Activated CD4-positive, CD25-positive, alpha-beta regulatory T cell (primary cell): ENCODE measurements at places on chromosomes 7 and 10.

DNA sequence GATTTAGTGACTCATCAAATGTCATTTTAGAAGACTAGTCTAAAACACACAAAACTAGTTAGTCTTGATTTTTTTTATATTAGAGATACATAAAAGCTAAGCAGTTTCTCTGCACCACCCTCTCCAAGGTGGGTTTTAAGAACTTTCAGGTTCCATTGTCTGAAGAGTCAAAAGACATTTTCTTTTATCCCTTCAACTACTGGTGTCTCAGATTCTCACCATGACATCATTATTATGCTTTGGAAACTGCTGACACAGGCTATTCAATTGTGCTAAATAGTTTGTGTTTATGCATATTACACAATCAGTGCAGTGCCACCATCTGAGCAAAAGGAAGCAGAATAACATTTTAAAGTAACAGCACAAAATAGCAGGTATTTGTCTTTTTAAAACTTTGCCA is 52.2 kb downstream of the IGF2BP3 start:
- no peak for DNase-seq

GRCh38 chr10:87656431-87657072 is 3.1 kb upstream of the PAPSS2 start:
- DNase-seq, result no peak

DNA sequence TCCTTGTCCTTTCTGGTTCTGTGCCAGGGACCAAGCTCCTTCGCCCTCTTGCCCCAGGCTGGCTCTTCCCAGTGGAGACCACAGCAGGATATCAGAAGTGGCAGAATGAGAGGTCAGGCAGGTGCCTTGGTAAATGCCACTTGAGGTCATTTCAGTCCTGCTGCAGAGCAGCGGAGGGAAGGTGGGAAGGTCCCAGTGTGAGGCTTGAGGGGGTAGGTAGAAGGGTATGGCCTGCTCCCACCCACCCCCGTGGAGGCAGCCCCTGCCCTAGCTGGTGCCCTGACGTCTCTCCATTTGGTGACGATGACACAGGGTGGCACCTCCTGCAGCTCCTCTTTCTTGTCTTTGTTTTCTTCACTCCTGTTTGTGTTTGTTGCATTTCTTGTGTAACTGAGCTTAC is 538.8 kb downstream of the TCERG1L start:
- DNase-seq, result no peak

- DNase-seq, result no peak
These were observed 27.2 kb downstream of the NUDCD3 start for GRCh38 chr7:44463169-44463808.

DNA sequence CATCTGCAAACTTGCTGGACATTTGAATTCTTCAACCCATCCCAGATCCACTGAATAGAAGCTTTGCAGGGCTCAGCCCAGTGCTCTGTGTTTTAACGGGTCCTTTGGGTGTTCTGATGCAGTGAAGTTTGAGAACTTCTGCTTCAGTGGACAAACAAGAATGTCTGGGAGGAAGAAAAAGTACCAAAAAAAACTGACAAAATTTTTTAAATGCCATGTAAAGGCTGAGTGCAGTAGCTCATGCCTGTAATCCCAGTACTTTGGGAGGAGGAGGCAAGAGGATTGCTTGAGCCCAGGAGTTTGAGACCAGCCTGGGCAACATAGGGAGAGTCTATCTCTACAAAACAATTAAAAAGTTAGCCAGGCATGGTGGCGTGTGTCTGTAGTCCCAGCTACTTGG is 51.8 kb upstream of the FRMD4A start:
- DNase-seq, result no peak

DNA sequence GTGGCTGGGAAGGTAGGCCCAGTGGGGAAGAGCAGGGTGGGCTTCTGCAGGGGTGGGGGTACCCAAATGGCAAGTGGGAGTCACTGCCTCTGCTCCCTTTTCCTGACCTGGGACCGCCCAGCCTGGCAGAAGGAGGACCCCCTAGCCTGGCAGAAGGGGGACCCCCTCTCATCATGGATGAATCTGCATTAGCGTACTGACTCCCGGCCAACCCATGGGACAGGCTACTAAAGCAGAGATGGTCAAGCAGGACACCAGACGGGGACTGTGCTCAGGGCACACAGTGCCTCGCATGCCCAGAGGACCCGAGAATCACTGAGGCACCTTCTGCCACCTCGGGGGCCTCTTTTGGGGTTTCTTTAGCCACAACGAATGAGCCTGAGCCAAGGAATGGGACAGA is 577.5 kb downstream of the GLRX3 start:
- DNase-seq, result no peak

GRCh38 chr10:105253515-105254212 is 612.6 kb downstream of the SORCS3 start:
- no peak for DNase-seq

DNA sequence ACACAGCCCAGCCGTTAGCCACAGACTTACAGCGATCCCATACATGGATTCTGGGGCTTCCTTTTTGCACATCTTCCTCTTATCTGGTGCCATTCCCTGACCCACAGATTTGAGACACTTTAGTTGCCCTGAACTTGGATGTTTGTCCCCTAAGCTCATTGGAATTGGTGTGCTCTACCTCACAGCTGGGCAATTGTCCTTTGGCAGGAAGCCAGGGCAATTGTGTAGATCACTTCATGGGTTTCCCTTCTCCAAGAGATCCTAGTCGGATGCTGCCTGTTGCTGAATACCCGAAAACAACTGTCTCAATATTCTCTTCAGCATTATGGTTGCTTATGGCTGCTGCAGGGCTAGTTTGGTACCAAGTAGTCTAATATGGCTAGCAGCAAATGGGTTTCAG is 470.7 kb upstream of the MKI67 start:
- no peak for DNase-seq

DNA sequence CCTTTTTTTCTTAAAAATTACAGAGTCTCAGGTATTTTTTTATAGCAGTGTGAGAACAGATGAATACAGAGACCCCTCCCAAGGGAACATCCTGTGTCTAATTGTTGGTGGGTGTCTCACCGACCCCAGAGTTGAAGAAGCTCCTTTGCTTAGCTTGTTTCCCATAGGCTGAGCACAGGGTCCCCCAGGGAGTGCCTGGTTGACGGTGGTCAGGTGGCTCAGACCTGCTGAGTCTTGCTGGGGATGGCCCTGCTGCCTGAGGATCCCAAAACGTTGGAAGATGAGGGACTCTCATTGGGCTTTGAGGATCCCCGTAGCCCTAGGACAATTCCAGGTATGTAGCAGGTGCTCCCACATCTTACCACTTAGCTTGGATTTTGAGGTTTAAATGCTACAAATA is 19.5 kb downstream of the SCART1 start:
- DNase-seq, result no peak

DNA sequence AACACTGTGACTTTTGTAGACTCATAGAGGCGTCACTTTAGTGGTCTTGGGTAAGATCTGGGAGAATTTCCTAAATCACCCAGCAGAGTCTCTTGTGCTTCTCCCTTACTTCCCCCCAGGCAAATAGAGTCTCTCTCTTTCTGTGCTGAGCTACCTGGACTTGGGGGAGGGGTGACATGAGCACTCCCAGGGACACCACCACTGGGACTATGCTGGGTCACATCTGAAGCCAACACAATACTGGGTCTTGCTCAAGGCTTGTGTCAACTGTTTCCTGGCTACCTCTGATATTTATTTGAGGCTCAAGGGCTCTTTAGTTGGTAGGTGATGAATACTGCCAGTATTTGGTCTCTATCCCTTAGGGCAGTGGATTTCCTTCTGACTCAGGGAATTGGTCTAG is 214.6 kb upstream of the TPK1 start:
- no peak for DNase-seq

- DNase-seq, result no peak
These were observed 754.0 kb downstream of the KCNMA1 start for GRCh38 chr10:76883596-76883995.

GRCh38 chr7:53315981-53316380 is 280.5 kb downstream of the POM121L12 start:
- DNase-seq, result no peak

GRCh38 chr7:140734096-140734495 is 37.6 kb downstream of the NDUFB2 start:
- no peak for DNase-seq

- no peak for DNase-seq
These were observed 591 bp downstream of the UBE2H start for GRCh38 chr7:129952086-129952652.

DNA sequence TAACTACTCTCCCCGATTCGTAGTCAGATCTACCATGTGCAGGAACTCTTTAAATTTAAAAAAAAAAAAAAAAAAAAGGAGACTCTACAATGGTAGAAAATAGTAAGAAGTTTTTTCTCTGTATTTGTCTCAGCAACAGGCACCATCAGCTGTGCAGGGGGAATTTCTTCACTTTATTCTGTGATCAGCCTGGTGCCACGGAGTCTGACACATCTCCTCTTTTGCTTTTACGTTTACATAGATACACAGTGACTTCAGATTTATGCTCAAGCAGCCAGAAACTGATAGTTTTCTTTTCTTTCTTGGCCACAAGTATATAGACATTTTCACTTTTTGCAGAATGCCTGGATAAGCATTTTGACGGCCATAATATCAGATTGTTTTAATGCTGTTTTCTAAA is 190.6 kb upstream of the AKR1E2 start:
- DNase-seq, result no peak

DNA sequence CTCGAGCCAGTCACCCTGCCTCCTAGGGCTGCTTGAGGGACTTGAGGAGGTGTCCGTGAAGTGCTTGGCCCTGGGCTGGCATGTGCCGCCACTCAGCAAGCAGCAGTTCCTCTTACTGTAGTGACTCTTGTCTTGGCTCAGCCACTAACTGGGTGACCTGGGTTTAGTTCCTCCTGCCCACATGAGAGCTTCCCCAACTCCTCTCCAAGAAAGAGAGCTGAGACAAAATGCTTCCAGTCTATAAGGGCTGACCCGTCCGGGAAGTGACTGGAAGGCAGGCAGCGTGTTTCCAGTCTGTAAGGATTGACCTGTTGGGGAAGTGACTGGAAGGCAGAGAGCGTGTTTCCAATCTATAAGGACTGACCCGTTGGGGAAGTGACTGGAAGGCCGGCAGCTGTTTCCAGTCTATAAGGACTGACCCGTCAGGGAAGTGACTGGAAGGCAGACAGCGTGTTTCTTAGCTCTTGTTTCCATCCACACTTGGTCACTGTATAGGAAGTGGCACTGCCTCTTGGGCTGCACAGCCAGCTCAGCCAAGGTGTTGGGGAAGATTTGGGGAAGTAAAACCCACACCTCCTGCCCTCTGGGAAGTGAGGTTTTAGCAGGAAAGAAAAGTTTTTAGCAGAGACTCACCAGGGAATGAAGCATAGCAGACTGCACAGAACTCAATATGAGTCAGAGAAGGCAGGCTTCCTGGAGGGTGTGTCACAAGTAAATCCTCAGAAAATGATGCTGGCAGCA is 53.3 kb upstream of the PPIF start:
- DNase-seq, result no peak

- DNase-seq, result no peak
These were observed 64.7 kb downstream of the TPK1 start for GRCh38 chr7:144771174-144771573.

GRCh38 chr7:7909376-7909775 is 59.2 kb upstream of the GLCCI1 start:
- no peak for DNase-seq

GRCh38 chr10:102675666-102676533 is 31.6 kb downstream of the TRIM8 start:
- DNase-seq, result no peak

- no peak for DNase-seq
These were observed 123.9 kb downstream of the TNS3 start for GRCh38 chr7:47458057-47458456.

DNA sequence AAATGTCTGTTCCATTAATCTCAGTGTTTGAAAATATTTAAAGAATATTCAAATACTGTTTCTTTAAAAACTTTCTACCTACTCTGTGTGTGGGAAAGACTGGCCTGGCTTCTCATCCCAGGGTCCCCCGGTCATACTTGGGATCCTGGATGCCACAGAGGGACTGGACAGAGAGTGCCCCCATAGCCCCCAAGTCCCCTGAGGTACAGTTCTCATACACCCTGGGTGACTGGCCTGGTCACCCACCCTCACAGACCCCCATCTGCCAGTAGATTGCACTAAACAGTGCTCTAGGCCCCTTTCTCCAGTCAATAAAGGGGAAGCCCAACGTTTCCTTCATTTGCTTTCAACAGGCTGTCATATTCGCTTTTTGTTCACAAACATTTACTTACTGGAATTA is 3.0 kb downstream of the TMEM273 start:
- no peak for DNase-seq

GRCh38 chr10:15579605-15580004 is 140.1 kb downstream of the ITGA8 start:
- DNase-seq, result no peak
